ENCODE measurements at places on chromosomes 5 and 9.

DNA sequence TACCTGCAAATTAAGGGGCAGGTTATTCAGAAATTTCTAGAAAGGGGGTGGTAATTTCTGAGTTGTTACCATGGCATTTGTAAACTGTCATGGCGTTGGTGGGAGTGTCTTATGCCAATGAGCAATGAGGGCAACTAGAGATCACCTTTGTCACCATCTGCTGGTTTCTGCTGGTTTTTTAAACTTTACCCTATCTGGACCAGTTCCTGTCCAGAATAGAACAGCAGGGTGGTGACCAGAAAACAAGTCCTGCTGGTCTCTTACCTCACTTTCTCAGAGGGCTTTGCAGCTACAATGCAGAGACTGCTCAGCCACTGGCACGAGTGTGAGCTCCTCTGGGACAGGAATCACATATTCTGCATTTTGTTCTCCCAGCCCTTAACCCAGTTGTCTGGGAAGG, 51.4 kb downstream of the FAM114A2 start:
- no peak overlapping the region for H3K27ac ChIP-seq
- no peaks in the 10 kb centered on the region for H3K4me1 ChIP-seq
- DNase-seq, result no peak
- no peaks in the 10 kb centered on the region for H3K27me3 ChIP-seq
- H3K4me3 ChIP-seq, result no peak overlapping the region
- peaks cover 5% of the 10 kb centered on the region for H3K36me3 ChIP-seq

GRCh38 chr9:89978185-89978584, 373.4 kb downstream of the GADD45G start:
- no peak for DNase-seq
- H3K27ac ChIP-seq, result no peak overlapping the region
- H3K36me3 ChIP-seq, result no peaks in the 10 kb centered on the region
- H3K27me3 ChIP-seq, result no peaks in the 10 kb centered on the region
- no peak overlapping the region for H3K4me3 ChIP-seq

GRCh38 chr5:150904479-150905311, at the start of gene ZNF300:
Gene ZNF300 (minus strand): TSS chr5:150904980. CDS start chr5:150903155, 1,825 bp downstream.
- peaks cover 32% of the 10 kb centered on the region for H3K36me3 ChIP-seq
- peak; percentile 91 for DNase-seq
- peaks cover 5% of the 10 kb centered on the region for H3K4me1 ChIP-seq
- peak within 1 kb of the TSS; percentile 56 for H3K4me3 ChIP-seq
- peak within 1 kb of the TSS; percentile 56 for H3K27ac ChIP-seq

DNA sequence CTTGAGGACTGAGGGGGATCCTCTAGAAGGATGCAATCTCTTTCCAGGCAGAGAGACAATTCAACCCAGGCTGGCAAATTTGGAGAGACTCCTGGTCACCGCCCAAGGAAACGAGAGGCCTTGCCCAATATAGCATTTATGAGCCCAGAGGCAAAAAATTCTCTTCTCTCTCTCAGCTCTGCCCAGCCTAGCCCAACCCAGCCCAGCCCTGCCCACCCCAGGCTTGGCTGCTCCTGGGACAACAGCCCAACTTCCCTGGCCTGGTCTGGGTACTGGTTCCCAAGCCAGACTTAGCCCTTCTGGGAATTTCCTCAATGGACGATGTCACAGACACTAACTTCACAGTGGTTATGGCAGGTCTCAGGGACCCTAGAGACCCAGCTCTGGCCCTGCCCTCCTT, 116.5 kb downstream of the PSD2 start:
- no peaks in the 10 kb centered on the region for H3K27me3 ChIP-seq
- no peaks in the 10 kb centered on the region for H3K36me3 ChIP-seq

DNA sequence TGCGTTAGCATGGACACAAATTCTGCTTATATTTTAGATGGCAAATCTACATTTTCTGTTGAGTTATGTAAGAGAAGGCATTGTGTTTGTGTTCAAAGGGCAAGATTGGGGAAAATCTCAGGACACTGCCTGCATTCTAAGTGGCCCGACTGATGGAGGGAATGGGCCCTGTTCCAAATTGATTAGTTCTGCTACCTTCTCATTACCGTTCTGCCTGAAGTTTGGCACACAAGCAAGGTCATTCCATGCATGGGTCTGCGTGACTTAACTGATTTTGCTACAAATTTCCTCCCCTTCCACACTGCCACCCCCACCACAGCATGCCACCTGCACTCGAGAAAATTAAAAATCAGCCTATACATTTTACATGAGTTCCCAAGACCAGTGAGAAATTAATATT, 409.9 kb downstream of the BRINP1 start:
- DNase-seq, result no peak
- peaks cover 5% of the 10 kb centered on the region for H3K4me1 ChIP-seq
- no peak overlapping the region for H3K27ac ChIP-seq
- H3K36me3 ChIP-seq, result no peaks in the 10 kb centered on the region
- H3K27me3 ChIP-seq, result no peaks in the 10 kb centered on the region

DNA sequence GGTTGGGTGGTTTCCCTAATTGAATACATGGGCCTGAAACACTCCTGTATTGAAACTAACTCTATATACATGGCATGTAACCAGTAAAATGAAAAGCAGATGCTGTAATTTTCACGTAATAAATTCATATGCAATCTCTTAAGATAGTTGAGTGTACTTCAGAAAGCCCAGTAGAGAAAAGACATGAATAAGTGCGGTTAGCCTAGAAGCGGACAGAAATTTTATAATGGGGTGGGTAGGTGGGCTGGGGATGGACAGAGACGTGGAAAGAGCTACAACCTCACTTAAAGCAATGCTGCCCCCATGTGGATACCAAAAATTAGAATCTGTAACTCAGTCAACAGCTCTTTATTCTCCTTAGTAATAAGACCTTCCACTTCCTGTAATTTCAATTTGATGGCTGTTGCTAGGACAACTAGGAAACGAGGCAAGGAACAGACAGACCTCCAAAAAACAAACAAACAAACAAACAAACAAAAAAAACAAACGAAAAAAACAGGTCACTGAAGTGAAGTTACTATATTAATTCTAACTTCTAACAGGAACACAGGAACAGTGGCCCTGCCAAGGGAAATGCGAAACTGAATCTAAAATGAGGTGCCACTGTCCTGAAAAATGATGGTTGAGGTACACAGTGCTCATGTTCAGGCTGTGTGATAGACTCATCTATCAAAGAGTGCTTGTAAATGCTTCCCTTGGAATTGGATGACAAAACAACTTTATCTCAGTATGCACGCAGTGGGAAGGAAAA, 103.4 kb upstream of the GNA14 start:
- no peak overlapping the region for H3K4me3 ChIP-seq
- peaks cover 20% of the 10 kb centered on the region for H3K4me1 ChIP-seq
- H3K36me3 ChIP-seq, result no peaks in the 10 kb centered on the region
- H3K27ac ChIP-seq, result peak overlapping the region; percentile 11

DNA sequence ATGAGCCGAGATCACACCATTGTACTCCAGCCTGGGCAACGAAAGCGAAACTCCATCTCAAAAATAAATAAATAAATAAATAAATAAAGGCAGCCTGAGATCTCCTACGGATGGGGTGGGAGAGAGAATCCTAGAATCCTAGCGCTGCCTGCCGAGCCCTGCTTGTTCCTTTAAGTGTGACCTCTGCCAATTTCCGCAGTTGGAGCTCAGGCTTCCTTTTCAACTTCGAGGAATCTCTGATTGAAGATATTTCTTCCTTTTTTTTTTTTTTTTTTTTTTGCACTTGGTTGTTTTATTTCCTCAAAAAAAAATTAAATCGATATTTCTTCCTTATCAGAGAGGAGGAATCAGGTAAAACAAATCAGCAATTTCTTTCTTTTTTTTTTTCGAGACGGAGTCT, 27.3 kb upstream of the MATR3 start:
- H3K27ac ChIP-seq, result no peak overlapping the region
- no peak overlapping the region for H3K4me3 ChIP-seq
- no peaks in the 10 kb centered on the region for H3K36me3 ChIP-seq

- H3K36me3 ChIP-seq, result no peaks in the 10 kb centered on the region
- H3K4me1 ChIP-seq, result peaks cover 23% of the 10 kb centered on the region
- peak overlapping the region; percentile 36 for H3K27ac ChIP-seq
- peak overlapping the region; percentile 77 for H3K4me3 ChIP-seq
- DNase-seq, result no peak
- no peaks in the 10 kb centered on the region for H3K27me3 ChIP-seq
Measured at GRCh38 chr9:133477992-133478850, 678 bp downstream of the SLC2A6 start.

DNA sequence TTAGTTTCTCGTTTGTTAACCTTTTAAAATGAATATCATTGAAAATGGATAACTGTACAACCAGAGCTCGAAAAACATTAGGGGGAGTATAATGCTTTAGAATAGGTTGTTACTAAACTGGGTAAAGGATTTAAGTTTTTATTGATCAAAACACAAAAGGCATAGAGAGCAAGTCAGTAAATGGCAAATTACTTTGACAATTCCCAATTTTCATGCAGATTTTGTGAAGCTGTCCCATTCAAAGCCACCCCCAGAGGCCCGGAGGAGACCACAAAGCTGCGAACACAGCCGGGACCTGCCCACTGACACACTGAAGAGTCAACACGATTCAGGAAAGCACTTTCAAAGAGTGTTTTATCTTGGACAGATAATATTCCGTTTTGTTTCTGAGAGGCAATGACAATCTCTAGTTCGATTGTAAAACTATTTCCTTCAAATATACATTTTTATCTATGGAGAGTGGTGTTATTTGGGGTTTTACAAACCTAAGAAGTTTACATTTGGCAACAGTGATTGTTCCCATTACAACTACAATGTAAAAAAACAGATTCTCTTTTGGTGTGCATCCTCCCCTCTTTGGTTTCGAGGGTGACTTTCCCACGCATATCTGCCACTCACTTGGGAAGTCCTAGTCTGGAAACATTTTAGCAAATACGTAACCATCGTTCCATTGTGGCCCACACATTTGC, 182.6 kb upstream of the TBCA start:
- no peaks in the 10 kb centered on the region for H3K4me1 ChIP-seq
- peaks cover 28% of the 10 kb centered on the region for H3K27me3 ChIP-seq
- H3K36me3 ChIP-seq, result no peaks in the 10 kb centered on the region
- DNase-seq, result no peak

DNA sequence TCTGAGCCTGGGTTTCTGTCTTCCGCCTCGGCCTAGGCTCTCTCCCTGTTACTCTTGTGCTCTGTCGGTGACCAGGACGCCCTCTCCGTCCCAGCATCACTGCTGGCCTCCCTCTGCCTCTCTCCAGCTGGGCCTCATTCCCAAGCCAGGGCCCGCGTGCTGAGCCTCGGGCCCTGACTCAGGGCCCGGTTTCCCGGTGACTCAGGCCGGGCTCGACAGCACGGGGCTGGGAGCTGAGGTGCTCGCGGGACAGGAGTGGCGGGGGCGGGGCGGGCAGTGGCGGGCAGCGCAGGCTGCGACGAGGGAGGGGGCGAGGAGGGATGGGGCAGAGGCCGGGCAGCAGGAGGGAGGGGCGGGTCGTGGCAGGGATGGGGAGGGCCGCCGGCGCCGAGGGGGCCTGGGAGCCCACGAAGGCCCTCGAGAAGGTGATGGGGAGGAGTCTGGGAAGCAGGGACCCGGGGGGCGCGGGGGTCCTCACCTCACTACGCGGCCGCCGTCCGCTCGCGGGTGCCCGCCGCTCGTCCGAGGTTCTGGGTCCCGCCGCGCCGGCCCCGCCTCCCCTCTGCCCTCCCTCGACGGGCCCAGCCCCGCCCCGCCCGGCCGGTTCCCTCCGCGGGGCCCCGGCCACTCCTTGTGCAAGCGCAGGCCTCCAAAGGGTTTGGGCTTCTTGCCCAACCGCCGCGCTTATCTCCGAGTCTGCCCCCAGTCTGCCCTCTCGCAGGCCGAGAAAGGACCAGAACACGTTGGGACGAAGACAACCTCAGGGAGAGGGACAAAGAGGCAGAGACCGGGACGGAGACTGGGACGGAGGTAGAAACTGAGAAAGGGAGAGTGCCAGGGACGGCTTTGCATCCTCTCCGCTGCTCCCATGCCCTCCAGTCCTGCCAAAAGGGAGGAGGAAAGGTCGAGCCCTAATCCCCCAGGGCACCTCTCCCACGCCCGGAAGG, at the start of gene ARAP3:
Gene ARAP3, minus strand, starts transcription at position 536 of the 947 bp plus-strand sequence. CDS start 1,744 bp downstream, outside the sequence.
- H3K27me3 ChIP-seq, result no peaks in the 10 kb centered on the region
- peak; percentile 79 for DNase-seq
- H3K4me1 ChIP-seq, result no peaks in the 10 kb centered on the region

DNA sequence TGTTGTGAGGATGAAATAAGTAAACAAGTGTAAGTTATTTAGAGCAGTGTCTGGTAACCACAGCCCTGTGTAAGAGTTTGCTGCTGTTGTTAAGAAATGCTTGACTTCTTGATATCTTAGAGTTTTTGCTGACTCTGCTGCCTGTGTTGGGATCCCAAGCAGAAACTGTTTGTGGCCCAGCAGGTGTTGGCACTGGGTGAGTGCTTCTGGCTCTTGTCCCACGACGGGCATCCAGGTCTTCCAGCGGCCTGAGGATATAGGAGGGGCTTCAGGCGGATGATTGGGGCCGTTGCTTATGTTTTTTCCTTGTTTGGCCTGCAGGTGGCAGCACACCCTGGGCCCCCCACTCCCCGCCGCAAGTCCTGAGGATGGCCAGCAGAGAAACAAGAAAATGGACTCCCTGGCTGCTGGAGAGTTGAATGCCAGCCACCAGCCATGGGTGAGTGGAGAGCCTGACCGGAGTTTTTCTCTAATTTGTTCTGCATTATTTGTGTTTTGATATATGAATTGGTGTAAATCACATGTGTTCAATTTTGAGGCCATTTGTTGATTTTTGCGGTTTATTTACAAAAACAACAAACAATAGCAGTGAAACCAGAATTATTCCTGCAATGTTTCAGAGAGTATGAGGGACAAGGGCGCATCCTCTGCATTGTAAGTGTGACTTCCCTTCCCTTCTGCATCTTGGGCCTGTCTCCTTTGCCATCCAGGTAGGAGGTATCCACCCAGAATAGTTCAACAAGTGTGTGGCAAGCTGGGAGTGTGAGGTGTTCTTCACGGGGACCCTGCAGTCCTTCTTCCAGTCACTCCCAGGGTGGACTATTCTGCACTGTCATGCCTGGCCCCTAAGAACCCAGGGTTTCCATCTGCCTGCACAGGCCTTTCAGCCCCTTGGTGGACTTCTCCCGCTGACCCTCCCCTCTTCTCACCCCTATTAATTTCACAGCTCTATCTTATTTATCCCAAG, 50.3 kb downstream of the SLC22A5 start:
- peaks cover 87% of the 10 kb centered on the region for H3K4me1 ChIP-seq
- H3K4me3 ChIP-seq, result no peak overlapping the region
- no peaks in the 10 kb centered on the region for H3K27me3 ChIP-seq

- peaks cover 49% of the 10 kb centered on the region for H3K27me3 ChIP-seq
- H3K36me3 ChIP-seq, result no peaks in the 10 kb centered on the region
- H3K27ac ChIP-seq, result no peak overlapping the region
- H3K4me1 ChIP-seq, result no peaks in the 10 kb centered on the region
- H3K4me3 ChIP-seq, result no peak overlapping the region
- DNase-seq, result no peak
Measured at GRCh38 chr9:126583144-126583760, 30.5 kb upstream of the LMX1B start.
